ENCODE measurements at places on chromosomes 6 and 20.

GRCh38 chr20:36097337-36098151 lies 57.0 kb upstream of the EPB41L1 start:
- DNase-seq: no peak

GRCh38 chr20:45070932-45071632 lies 29.8 kb downstream of the KCNS1 start:
- no peak for DNase-seq

GRCh38 chr20:38283236-38283635 lies 20.7 kb upstream of the BPI start:
- no peak for DNase-seq

DNA sequence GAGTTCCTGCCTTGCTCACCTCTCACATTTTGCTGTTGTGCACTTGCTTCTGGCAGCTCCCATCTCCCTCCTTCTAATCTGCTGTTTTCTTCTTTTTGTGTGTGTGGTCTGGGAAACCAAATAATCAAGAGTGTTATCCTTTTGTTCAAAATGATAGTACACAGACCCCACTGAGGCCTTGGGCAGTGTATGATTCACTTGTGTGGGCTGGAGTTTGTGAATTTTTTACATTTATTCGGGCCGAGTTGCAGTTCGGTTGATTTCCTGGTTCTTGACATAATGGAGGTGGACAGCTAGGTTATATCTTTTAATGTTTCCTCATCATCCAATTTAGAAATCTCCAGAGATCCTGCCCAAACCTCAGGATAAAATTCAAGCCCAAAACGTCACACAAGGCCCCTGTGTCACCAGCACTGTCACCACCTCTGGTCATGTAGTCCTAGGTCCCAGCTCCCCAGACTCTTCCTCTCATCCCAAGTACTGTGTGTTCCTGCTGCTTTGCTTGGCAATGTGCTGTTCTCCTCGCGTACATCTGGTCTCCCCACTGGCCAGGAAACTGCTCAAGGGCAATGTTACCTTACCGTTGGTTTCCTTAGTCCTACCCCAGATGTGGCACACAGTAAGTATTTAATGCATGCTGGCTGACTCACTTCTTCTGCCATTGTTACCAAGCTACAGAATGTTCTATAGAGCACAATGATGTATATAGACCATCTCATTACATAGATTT lies 55.7 kb upstream of the PHACTR2 start:
- no peak for DNase-seq

GRCh38 chr20:50587291-50587961 lies 77.2 kb downstream of the PTPN1 start:
- no peak for DNase-seq

GRCh38 chr20:19785983-19786285 lies 27.9 kb downstream of the RIN2 start:
- no peak for DNase-seq

DNA sequence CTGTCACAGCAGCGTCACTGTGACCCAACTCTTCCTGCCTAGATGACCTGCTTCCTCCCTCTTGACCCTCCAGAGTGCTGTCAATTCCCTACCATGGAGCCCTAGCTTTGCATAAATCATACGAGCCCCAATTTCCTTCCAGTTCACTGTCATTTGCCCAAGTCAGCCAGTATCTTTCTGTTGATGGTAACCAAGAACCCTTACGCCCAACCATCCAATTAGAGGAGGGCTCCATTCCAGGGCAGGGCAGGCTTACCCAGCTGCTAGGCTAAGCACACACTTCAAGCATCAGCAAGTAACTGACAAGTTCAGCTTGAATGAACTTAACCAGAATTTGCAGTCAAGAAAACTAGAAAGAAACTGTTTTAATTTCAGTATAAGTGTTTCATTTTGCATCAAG lies 25.7 kb downstream of the WFDC3 start:
- DNase-seq: peak; percentile 8

GRCh38 chr6:166774770-166775169 lies 147.7 kb upstream of the RPS6KA2 start:
- DNase-seq: no peak

GRCh38 chr6:73145690-73146089 lies 79.6 kb downstream of the KHDC1L start:
- no peak for DNase-seq

DNA sequence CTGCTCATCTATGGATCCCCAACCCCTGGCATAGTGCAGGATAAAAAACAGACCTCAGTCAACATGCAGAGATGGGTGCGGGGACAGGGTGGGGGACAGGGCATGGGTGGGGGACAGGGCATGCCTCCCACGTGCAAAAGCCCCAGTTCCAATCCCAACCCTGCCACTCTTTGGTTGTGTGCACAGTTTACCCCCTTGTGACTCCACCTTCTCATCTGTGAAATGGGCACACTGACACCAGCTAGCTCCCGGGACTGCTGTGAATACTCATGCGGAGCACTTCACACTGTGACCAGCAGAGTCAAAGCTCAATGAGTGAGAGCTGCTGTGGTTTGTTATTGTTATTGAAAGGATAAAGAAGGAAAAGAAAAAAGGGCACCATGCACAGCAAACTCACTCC lies 69.3 kb downstream of the NFATC2 start:
- no peak for DNase-seq

GRCh38 chr20:47540443-47541354 lies 39.0 kb downstream of the NCOA3 start:
- peak; percentile 41 for DNase-seq

DNA sequence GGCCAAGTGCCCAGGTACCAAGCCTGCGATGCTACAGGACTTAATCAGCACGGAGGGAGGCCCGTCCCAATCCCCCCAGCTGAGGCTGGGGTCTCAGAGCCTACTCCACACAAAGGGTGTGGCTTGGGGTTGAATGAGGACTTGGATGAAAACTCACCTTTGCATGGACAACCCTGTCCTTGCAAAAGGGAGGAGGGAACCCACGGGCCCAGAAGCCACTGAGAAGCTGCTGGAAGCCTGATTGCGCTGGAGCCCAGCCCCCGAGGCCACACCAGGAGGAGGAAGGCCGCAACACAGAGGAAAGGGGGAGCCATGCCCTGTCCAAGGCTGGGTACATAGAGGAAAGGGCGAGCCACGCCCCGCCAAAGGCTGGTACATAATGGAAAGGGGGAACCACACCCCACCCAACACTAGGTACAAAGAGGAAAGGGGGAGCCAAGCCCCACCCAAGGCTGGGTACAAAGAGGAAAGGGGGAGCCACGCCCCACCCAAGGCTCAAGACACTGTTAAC lies 158.8 kb downstream of the DLL1 start:
- no peak for DNase-seq

DNA sequence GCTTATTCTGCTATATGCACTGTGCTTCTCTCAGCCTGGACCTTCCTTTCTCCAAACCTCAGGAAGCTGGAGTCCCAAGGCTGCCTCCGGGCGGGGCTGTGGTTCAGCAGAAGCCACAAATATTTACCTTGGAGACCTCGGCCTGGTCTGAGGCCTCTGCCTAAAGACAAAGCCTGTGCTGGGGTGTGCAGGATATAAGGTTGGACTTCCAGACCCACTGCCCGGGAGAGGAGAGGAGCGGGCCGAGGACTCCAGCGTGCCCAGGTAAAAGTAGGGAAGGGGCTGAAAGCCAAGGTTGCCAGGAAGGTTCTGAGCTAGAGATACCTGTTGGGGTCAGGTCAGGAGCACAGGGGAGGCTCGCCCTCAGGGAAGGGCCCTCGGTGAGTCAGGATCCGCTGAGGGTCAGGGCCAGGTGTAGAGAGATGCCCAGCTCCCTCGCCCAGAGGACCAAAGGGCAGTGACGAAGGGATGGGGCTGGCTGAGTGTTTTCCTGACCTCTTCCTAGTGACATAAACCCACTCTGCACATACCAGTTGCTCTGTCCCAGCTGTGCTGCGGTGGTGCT lies at the start of gene BPIFB1:
TSS of gene BPIFB1 (plus strand) at position 224 of the 565 bp plus-strand sequence. CDS start 2,860 bp downstream, outside the sequence.
- no peak for DNase-seq

- DNase-seq: no peak
Measured at GRCh38 chr6:163599136-163599535, 184.6 kb downstream of the QKI start.

DNA sequence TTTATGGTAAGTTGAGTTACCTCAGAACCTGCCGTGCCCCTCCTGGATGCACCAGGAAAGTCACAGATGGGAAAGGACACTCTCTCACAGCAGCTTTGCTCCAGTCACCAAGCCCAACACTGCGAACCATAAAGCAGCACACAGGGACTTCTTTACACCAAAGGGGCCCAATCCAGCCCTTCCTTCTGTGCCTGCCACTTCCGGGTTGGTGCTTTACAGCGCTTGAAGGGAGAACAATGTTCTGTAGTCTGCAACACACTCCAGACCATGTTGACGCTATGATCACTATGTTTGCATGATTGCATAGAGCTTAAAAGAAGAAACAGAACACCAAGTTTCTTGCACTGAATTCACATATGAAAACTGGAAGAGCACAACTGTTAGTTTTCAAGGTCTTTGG lies 57.1 kb downstream of the SERAC1 start:
- DNase-seq: no peak

GRCh38 chr6:5997420-5997987 lies 9.2 kb downstream of the NRN1 start:
- DNase-seq: peak; percentile 76

DNA sequence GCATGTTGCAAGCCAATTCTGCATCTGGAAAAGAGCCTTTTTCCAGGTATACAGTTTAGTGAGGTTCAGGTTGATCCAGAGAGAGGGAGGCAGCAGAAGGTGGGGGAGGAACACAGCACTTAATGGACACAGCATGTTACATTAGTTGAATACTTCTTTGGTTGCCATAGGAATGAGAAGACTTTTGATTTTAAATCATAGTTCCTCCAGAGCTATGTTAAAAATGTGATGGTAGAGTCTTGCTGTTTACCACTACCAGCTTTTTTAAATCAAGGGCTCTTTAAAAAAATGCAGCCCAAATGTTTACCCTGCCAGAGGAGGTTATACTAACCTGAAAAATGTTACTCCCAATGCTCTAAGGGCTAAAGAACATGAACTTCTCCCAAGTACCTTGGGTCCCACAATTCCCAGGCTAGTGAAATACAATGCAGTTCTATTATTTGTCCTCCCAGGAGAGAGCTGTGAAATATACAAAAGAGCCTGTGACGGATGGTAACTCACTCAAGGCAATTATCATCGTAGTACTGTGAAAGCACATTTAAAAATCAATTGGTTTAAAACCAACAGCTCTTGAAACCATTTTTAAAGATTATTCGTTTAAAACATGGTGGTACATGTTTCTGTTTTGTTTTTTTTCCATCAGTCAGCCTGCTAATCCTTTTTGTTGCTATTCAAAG lies 6.9 kb upstream of the PHACTR1 start:
- DNase-seq: no peak

GRCh38 chr20:38903335-38903734 lies 22.9 kb upstream of the FAM83D start:
- DNase-seq: no peak

GRCh38 chr20:62854121-62854520 lies 7.5 kb downstream of the TCFL5 start:
- DNase-seq: no peak

DNA sequence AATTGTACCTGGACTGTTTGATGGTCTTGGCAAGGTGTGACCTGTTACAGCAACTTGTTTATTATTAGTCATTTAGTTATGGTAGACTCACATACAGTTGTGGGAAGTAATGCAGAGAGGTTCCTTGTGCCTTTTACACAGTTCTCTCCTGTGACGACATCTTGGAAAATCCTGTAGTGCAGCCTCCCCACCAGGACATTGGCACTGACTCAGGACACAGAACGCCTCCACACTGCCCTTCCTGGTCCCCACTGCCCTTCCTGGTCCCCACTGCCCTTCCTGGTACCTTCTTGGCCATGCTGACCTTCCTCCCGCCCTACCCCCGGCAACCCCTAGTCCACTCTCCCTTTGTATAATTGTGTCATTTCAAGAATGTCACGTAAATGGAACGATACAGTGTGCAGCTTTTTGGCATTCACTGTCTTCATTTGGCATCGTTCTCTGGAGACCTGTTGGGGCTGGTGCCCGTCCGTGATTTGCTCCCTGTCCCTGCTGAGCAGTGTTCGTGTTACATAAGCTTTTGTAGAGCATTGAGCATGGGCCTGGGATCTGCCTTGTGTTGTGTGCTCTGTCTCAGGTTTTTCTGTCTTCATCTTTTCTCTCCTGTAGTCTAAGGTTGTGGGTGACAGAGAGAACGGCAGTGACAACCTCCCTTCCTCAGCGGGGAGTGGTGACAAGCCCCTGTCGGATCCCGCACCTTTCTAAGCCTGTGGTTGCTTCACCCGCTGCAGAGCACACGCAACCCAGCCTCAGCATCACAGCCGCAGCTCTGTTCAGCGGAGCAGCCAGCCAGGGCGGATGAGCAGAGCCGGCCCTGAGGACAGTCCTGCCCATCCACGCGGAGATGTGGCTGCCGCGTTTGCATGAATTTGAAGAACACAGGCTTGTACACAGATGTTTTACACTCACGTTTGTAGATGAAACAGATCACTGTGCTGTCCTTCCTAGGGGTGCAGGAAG lies 5.4 kb upstream of the DNAJC5 start:
- DNase-seq: peak; percentile 51

GRCh38 chr6:157322792-157323254 lies 496 bp downstream of the TMEM242 start:
- peak; percentile 82 for DNase-seq

DNA sequence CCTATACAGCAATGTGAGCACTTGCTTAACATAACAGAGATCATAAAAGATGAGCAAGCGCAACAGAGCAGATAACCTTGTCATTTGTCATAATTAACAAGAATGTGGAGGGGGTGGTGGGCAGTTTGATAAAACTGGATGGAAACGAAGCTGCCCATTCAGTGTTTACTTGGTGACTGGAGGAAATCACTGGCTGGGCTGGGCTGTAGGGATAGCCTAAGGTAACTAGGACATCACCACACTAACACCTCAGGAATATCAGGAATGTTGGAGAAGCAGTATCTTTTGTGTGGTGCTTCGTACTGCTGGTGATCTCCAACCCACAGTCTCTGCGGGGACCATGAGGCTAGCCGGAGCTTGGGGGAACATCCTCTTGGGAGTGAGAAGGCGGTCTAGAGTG lies 218.4 kb downstream of the HIVEP2 start:
- no peak for DNase-seq

DNA sequence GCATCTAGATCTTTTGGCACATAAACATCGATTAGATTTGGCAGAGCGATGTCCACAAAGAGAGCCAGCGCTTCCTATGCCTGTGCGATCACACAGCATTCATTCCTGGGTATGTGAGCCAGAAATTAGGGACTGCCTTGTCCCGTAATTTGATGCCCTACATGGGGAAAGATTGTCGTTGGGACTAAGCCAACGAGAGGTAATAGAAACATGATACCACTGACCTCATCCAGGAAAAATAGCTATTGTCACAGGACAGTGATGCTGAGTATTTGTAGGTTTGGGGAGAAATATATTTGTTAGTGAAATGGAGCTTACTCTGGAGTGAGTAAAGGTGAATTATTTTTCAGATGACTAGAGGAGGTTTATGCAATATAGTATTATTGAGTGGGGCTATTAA lies 154.0 kb downstream of the TSHZ2 start:
- no peak for DNase-seq

DNA sequence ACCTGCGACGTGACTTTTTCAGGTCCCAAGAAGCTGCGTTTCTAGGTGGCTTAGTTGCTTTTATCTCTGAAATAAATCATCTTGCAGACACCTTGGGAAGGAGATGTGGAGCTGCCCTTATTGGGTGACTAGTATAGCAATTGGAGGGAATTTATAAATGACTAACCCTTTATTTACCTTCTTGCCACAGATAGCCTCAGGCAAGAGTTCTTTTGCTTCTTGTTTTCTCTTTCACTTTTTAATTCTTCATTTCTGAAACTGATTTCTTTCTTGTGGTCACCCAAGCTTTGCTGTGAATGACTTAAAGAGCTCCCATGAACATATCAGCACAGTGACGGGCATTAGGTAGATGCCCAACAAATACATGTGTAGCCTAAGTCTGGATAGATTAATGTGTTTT lies 3.0 kb downstream of the ADGRF4 start:
- no peak for DNase-seq

Data from inflammatory macrophage (primary cell).